ENCODE measurements at places on chromosomes 12 and 14. TPM values are rescaled to one million over a fixed set of nuclear protein-coding genes. Genes with fewer than 3 reads are reported as not detected.

RPS26 gene
- total RNA-seq = 96.2 TPM

ARHGEF25 gene
- total RNA-seq = 64.1 TPM

GRCh38 chr12:12564911-12565310 is 2.2 kb upstream of the DUSP16 start:
- no peak for DNase-seq

DNA sequence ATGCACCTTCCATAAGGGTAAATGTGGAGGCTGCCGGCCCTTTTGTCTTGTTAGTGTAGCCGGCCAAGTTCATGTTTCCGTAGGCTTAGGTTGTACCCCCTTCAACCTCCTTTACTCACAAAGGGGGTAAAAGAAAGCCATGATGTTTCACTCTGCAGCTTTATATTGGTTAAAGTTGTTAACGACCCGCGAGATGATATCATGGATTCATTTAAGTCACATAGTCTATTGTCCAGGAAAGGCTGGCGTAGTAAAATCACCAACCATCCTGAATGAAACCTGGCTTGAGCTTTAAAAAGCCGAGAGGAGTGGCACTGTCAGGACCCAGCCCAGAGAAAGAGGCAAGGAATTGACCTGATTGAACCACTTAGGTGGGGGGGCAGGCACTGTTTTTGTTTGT is 1.3 kb downstream of the UNG start:
- DNase-seq = no peak

GRCh38 chr12:114933428-114934160 is 249.6 kb upstream of the TBX3 start:
- no peak for DNase-seq

GRCh38 chr12:1457901-1458300 is 136.5 kb downstream of the FBXL14 start:
- no peak for DNase-seq

DNA sequence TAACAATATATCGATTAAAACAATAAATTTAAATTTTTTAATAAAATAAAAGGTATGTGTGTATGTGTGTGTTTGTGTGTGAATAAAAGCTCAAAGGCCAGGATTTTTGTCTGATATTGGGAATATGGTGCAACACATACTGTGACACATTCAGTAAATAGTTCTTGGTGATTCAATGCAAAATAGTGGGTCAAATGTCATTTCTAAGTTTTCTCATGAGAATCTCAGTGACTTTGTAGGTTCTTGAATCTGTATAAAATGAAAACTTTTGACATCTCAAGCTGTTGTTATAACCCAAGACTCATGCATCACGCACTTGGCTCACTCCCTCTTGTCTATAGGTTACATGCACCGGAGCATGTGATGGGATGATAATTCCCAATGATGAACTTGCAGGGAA is 16.2 kb upstream of the MED6 start:
- DNase-seq = no peak
